SJSA1 (cell line): ENCODE measurements at places on chromosomes 13 and 19. TPM values are rescaled to one million over a fixed set of nuclear protein-coding genes. Genes with fewer than 3 reads are reported as not detected.

DNA sequence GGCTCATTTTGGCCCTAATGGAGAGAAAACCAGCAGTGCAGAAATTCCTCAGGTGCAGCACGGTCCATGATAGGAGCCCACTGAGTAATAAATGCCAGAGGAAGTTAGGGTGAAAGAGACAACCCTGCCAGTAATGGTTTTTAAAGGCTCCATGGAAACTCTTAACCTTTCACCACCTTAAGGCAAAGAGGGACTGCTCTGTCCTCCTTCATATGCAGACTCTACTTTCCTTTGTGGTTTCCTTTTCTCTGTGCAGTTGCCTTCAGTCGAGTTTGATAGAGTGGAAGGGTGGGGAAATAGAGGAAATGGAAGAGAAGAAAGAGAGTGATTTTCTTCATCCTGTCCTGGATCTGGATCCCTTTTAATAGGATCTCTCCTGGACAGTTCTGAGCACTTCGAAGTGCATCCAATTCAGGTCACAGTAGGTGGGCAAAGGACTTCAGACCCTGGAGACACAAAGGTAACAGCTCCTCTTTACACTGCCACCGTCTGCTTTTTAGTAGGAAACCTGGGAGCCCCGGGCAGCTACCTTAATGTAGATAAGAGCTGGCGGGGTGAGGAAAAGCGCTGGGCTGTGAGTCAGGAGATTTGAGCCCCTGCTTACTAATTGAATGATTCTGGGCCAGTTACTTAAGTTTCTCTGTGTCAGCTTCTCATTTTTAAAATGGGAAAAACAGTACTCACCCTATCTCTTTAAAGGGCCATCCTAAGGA lies 294.8 kb downstream of the KCNRG start:
- no peak overlapping the region for H3K4me3 ChIP-seq
- H3K27me3 ChIP-seq, result no peaks in the 10 kb centered on the region
- no peak for DNase-seq
- no peak overlapping the region for H3K27ac ChIP-seq
- H3K4me1 ChIP-seq, result 0 out of 2 replicates have a peak, but pooled peaks cover 5% of the 10 kb centered on the region

- peaks cover 56% of the 10 kb centered on the region for H3K36me3 ChIP-seq
- H3K4me1 ChIP-seq, result peaks cover 27% of the 10 kb centered on the region
- no peak for DNase-seq
- H3K4me3 ChIP-seq, result no peak overlapping the region
These were observed 38.9 kb downstream of the NFIC start for GRCh38 chr19:3405261-3405653.

The CCDC70 gene
- 0.34 and 0.58 TPM in 2 replicates for total RNA-seq

The LAIR2 gene
- not detected in 2 replicates for total RNA-seq

The CGB3 gene
- not detected in 2 replicates for total RNA-seq

GRCh38 chr19:1749373-1750342 lies 3.6 kb upstream of the ONECUT3 start:
- no peaks in the 10 kb centered on the region for H3K36me3 ChIP-seq
- peaks cover 81% of the 10 kb centered on the region for H3K27me3 ChIP-seq
- DNase-seq, result no peak

DNA sequence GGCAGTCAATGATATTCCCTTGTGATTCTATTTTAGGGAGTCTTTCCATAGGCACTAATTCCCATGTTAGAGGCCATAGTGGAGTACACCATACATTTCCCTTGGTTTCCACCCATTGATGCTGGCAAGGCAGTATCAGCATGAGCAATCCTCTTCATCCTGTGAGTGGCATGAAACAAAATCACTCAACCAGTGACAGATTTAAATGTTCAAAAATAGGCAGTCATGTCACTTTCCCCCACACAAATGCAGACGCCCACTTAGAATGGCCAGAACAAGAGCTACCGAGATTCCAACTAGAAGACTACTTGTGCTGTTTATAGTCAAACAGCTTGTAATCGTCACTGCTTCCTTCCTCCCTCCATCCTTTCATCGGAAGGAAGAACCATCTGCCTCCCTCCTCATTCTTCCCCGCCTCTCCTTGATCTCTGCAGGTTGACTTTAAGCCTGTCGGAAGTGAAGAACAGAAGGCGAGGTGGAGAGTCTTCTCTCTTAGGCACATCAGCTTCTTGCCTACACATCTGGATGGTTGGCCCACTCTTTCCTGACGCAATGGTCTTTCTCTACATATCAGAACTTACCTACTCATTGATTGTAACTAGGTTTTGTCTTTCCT lies 22.6 kb downstream of the RASL11A start:
- no peaks in the 10 kb centered on the region for H3K36me3 ChIP-seq
- H3K27ac ChIP-seq, result no peak overlapping the region
- H3K27me3 ChIP-seq, result 0 out of 2 replicates have a peak, but pooled peaks cover 3% of the 10 kb centered on the region
- H3K4me3 ChIP-seq, result no peak overlapping the region

DNA sequence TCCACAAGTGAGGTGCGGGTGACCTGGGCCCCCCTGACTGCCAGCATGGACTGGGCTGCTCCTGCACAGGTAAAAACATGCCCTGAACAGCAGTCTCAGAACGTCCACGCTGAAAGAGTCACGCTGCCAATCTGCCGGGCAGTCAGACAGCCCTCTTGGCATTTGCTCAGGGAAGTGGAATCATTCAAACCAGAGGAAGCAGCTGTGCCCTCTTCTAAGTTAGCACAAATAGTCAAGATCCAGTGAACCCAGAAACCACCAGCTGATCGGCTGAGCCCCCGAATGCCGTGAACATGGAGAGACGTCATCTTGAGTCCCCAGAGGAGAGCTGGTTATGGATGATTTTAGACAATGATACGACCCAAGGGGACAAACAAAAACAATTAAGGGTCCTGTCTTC lies 34.4 kb downstream of the KLF2 start:
- H3K27me3 ChIP-seq, result no peaks in the 10 kb centered on the region
- no peaks in the 10 kb centered on the region for H3K4me1 ChIP-seq
- no peak overlapping the region for H3K4me3 ChIP-seq
- H3K27ac ChIP-seq, result no peak overlapping the region
- DNase-seq, result no peak

The SLC7A10 gene
- total RNA-seq, result not detected in 2 replicates

The PBX4 gene
- 0.09 and 2.0 TPM in 2 replicates for total RNA-seq

- no peak overlapping the region for H3K27ac ChIP-seq
- no peak for DNase-seq
- H3K4me3 ChIP-seq, result no peak overlapping the region
- H3K36me3 ChIP-seq, result no peaks in the 10 kb centered on the region
- H3K4me1 ChIP-seq, result no peaks in the 10 kb centered on the region
These were observed 47.9 kb upstream of the TMTC4 start for GRCh38 chr13:100722517-100722916.

DNA sequence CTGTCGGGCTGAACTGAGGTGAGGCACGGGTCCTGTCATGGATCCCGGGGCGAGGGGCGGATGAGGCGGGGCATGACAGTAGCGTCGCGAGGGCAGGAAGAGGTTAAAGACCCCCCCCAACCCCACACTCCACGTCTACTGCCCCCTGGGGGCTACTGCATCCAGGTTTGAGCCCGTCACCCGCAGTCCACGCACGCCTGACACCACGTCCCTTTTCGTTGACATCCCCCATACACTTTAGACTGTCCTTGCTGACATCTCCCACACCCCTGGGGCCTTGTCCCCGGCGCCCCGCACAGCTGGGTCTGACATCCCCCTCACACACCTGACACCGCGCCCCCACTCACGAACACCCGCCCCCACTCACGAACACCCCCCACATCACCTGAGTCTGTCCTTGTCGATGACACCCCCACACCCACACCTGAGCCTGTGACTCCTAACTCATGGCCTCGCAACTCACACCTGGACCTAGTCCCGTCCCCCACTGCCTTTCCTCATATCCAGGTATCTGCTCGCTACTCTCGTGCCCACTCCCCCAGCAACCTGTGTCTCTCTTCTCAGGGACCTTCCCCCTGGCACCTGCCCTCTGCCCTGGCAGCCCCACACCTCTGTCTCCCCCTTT lies 416 bp downstream of the SLC25A42 start:
- no peaks in the 10 kb centered on the region; the same call in 1 of the 2 replicates for H3K36me3 ChIP-seq
- no peak overlapping the region for H3K27ac ChIP-seq
- no peaks in the 10 kb centered on the region for H3K27me3 ChIP-seq
- DNase-seq, result no peak

- H3K36me3 ChIP-seq, result no peaks in the 10 kb centered on the region
- no peak overlapping the region for H3K4me3 ChIP-seq
- no peak overlapping the region for H3K27ac ChIP-seq
- no peaks in the 10 kb centered on the region for H3K27me3 ChIP-seq
- DNase-seq, result no peak
These were observed 269.3 kb downstream of the KCNRG start for GRCh38 chr13:50284540-50284939.

DNA sequence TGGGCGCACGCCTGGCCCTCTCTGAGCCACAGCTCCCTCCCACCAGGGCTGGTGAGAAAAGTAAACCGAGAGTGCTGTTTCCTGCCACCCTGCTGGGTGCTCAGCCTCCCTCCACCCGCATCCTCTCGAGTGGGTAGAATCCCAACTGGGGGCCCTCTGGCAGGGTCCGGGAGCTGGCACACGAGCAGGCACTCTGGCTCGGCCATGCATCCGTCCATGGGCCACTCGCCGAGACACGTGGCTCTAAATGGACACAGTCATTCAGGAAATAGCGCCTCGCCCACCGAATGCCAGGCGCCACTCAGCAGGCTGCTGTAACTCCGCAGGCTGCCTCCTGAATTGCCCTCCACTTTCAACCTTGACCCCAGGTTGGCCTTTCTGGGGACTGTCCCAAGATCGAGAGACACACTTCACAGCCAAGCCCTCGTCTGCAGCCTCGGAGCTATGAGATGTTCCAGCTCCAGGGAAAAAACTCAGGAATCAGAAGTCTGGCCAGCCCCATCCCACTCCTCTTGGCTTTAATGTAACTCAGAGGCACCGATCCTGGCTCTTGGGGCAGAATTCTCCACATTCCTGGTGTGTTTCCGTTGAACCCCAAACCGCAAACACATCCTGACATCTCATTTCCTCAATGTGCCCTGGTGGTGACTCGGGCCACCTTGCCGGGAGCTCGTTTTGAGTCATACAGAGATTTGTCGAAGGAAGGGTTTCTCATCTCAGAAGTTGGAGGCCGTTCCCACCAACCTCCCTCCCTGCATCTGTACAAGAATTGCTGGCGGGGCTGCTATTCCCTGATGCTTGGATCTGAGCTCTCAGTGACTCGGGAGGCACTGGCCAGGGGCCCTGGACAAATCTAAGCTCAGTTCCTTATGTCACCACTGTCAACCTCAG lies 14.1 kb downstream of the KLF2 start:
- H3K4me1 ChIP-seq, result peaks cover 81% of the 10 kb centered on the region
- H3K27me3 ChIP-seq, result no peaks in the 10 kb centered on the region
- peak overlapping the region; percentile 97 for H3K27ac ChIP-seq
- peak overlapping the region; percentile 2; the same call in 1 of the 2 replicates for H3K4me3 ChIP-seq
- DNase-seq, result peak; percentile 98

- no peak for DNase-seq
- peaks cover 5% of the 10 kb centered on the region; the same call in 1 of the 2 replicates for H3K27me3 ChIP-seq
- no peaks in the 10 kb centered on the region for H3K4me1 ChIP-seq
- no peaks in the 10 kb centered on the region for H3K36me3 ChIP-seq
- H3K4me3 ChIP-seq, result no peak overlapping the region
- no peak overlapping the region for H3K27ac ChIP-seq
These were observed 159.7 kb downstream of the IER2 start for GRCh38 chr19:13309864-13310263.

DNA sequence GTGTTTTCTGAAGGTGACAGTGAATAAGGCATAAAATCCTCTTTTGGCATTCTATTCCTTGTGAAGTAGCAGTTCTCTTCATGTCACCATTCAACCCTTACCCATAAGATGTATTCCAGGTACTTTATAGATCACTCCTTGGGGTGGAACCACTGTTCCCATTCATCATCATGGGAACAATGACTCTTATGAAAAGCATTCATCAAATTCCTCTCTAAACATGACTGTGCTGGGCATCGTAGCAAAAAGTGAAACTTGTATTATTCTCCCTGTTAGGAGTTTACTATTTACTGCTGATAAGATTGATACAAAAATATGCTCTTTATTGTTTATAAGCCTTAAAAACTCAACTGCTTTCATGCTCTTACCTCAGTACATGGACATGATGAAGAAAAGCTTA lies 793.4 kb downstream of the LIG4 start:
- peak; percentile 15 for DNase-seq
- H3K27me3 ChIP-seq, result no peaks in the 10 kb centered on the region
- peaks cover 12% of the 10 kb centered on the region for H3K4me1 ChIP-seq

GRCh38 chr19:21901861-21902260 lies 65.9 kb upstream of the ZNF43 start:
- no peak overlapping the region for H3K27ac ChIP-seq
- no peaks in the 10 kb centered on the region for H3K4me1 ChIP-seq
- no peaks in the 10 kb centered on the region for H3K36me3 ChIP-seq
- DNase-seq, result no peak
- H3K27me3 ChIP-seq, result no peaks in the 10 kb centered on the region
- no peak overlapping the region for H3K4me3 ChIP-seq

- H3K27ac ChIP-seq, result peak overlapping the region; percentile 99
- no peaks in the 10 kb centered on the region for H3K36me3 ChIP-seq
- peaks cover 64% of the 10 kb centered on the region for H3K4me1 ChIP-seq
- DNase-seq, result no peak
- H3K4me3 ChIP-seq, result peak overlapping the region; percentile 27
These were observed 64.3 kb downstream of the GADD45B start for GRCh38 chr19:2540251-2540645.

The B3GNT3 gene
- not detected in 2 replicates for total RNA-seq

DNA sequence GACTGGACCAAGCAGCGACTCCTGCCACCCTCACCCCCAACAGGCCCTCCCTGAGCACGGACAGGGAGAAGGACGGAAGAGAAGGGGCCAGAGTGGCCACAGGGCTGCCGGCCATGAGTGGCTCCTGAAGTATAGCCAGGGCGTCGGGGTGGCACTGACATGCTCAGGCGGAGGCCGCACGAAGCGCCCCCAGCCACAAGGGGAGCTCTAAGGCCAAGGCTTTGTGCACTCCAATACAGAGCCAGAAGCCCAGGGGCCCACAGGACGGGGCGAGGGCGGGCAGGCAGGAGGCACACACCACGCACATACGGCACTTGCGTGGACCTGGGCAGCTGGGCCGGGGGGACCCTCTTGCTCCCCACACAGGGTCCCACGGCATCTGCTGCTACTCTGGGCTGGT lies 52.0 kb downstream of the KLF2 start:
- H3K36me3 ChIP-seq, result peaks cover 36% of the 10 kb centered on the region
- H3K4me3 ChIP-seq, result no peak overlapping the region
- no peak overlapping the region for H3K27ac ChIP-seq
- peaks cover 37% of the 10 kb centered on the region for H3K4me1 ChIP-seq
- no peak for DNase-seq

DNA sequence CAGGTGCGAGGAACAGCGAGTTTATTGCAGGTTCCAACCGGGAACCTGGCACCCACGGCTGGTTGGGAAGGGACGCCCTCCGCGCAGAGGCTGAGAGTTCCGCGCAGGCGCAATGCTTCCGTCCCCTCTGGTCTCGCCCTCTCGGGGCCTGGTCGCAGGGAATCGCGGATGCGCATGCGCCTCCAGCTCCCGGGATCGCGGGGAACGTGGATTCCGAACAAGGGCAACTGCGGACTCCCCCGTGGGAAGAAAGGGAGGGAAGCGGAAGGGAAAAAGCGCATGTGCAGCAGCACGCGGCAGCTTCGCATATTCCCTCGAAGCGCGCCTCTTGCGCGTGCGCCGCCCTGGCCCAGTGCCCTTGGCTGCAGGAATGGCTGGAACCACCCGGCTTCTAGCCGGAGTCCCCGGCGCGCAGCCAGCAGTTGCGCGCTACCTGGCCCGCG lies 1.1 kb downstream of the TSSK6 start:
- no peak for DNase-seq
- H3K27me3 ChIP-seq, result no peaks in the 10 kb centered on the region
- H3K36me3 ChIP-seq, result peaks cover 3% of the 10 kb centered on the region
